GM12878 (cell line): ENCODE measurements at places on chromosomes 4 and X. TPM values are rescaled to one million over a fixed set of nuclear protein-coding genes. Genes with fewer than 3 reads are reported as not detected.

SSX4B gene
- not detected in 2 replicates for polyA plus RNA-seq

RADX gene
- polyA plus RNA-seq, result 11.4 and 12.3 TPM in 2 replicates

DNA sequence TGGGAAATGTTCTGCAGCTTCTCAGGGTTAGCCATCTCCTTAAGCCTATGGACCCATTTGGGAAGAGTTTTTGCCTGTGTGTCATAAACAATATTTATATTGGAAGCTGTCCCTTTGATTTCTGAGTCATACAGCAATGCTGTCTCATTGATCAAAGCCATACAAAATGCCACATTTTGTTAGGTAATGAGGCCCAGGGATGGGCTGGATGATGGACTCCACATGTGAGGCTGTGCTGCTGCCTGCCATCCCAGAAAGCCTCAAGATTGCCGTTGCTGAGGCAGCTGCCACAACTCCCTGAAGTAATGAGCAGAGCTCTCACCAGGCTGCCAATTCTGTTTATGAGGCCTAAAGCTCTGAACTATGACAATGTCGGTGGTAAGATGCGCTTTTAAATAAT, 12.2 kb upstream of the GJB1 start:
- H3K27me3 ChIP-seq, result no peaks in the 10 kb centered on the region; the same call in 1 of the 2 replicates
- no peaks in the 10 kb centered on the region for H3K4me1 ChIP-seq
- H3K36me3 ChIP-seq, result no peaks in the 10 kb centered on the region
- H3K4me3 ChIP-seq, result no peak overlapping the region
- H3K27ac ChIP-seq, result no peak overlapping the region
- DNase-seq, result no peak

DNA sequence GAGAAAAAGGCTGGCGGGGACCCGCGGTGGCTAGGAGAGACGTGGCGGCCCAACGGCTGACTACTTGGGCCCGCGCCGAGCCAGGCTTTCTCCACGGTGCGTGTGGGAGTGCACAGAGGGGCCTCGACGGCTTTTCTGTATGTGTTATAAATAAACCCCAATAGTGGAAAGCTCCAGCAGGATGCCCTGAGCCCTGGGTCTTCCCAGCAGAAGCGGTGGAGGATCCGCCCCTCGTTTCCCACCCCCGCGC, 268 bp upstream of the PRRG1 start:
- H3K27ac ChIP-seq, result no peak overlapping the region
- no peaks in the 10 kb centered on the region for H3K36me3 ChIP-seq
- no peaks in the 10 kb centered on the region for H3K4me1 ChIP-seq
